Nucleus accumbens (tissue), 56 donors: ENCODE measurements at places on chromosomes 7 and 10.

GRCh38 chr10:34643620-34644019 is 171.5 kb downstream of the PARD3 start:
- DNase-seq, result no peak

- no peak for DNase-seq
These were observed 17.5 kb upstream of the NOM1 start for GRCh38 chr7:156932006-156932405.

DNA sequence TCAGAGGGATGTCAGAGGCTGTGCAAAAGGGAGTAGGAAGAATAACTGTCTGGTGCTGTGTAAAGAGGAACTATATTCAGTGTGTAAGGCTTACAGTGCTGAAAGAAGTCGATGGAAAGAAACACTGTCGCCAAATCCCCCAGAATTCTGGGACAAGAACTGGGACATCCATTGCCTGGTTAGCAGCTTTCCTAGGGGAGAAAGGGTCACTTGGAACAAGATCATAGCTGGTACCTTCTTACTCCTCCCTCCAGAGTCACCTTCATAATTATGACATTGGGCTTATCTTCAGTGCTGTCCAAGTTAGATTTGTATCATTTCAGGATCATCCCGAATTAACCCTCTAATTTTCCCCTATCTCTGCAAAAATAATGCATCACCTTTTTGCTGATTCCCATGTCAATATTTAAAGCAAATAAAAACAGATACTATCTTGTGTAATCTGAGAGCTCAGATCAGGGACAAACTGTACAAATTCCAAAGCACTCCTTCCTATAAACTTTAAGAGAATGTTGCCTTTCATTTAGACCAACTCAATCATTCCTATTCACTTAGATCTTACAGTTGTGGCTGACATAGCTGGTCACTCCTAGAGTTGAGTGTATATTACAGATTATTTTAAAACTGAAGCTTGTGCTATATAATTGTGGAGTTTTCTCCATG is 96.5 kb downstream of the DNAH11 start:
- DNase-seq, result no peak

- no peak for DNase-seq
These were observed 77.2 kb downstream of the C7orf25 start for GRCh38 chr7:42834676-42835075.

- no peak for DNase-seq
These were observed 7.7 kb downstream of the VWA2 start for GRCh38 chr10:114246679-114247305.

GRCh38 chr7:158617737-158618128 is 30.1 kb upstream of the PTPRN2 start:
- DNase-seq, result no peak

- no peak for DNase-seq
These were observed 18.6 kb upstream of the IFIT2 start for GRCh38 chr10:89283025-89283935.

- DNase-seq, result no peak
These were observed 106.9 kb upstream of the C7orf33 start for GRCh38 chr7:148483515-148484308.

- no peak for DNase-seq
These were observed 42.6 kb upstream of the DLG5 start for GRCh38 chr10:77969114-77969513.

DNA sequence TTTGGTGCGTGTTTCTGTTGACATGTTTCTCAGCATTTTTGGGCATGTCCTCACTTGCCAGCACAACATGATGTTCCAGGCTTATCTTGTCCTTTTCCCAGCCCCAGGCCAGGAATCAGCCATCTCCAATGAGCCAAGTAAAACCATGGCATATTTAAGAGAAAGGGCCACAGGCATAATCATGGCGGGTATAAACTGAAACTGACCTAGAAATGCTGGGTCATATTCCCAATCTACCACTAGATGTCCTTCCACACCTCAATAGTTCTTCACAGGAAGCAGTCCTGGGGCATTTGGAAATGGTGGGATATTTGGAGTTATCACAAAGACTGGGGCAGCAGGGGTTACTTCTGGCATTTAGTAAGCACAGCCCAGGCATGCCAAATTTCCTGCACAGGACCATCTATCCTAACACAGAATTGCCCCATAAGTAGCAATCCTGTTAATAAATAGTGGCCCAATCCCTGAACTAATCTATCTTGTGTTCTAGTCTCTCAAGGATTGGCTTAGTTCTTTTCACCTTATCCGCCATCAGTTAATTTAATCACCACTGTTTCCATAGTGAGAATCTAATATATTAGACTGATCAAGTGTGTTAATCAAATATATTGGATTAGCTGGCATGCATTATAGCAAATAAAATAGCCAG is 101.6 kb downstream of the NPSR1 start:
- no peak for DNase-seq

DNA sequence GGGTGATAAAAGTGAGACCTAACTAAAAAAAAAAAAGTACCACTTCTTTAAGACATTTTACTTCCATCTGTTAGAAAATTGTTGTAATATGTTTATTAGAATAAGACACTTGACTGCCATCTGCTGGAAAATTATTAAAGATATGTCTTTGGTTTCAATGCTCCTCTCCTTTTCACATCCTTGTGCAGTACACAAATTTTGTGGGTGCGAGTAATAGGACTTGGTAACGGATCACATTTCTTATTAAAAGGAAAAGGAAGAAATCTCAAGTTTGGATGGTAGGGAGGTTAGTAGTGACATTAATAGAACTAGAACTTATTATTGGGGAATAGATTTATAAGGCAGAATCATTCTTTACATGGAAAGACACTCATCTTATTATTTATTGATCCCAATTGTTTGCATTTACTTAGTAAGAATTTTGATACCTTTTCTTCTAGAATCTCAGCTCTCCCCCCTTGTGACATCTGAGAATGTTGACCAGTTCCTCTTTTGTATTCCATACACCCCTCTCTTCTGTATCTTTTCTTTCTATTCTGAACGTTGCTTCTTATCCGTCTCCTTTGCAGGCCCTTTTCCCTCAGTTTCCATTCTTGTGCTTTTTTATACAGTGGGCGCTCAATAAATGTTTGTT is 43.0 kb upstream of the RPA3 start:
- DNase-seq, result no peak

DNA sequence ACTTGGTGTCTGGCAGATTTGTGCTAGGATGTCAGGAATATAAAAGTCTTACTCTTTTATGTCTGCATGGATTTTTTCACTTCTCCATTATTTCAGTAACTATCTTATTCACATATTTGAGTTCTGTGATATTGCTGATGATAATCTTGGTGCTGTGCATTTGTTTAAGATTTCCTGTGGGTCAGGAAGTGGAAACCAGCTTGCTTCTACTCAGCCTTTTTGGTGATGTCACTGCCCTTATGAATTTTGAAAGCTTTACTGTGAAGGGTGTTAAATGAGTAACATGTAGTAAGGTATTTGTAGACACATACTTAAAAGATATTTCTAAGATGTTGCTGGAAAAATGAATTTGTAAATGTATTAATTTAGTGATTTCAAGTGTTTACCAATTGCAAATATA is 69.5 kb upstream of the VOPP1 start:
- DNase-seq, result no peak

- DNase-seq, result no peak
These were observed 84.5 kb downstream of the ATXN7L1 start for GRCh38 chr7:105791926-105792325.

GRCh38 chr7:123410273-123410904 is 124.0 kb downstream of the IQUB start:
- DNase-seq, result no peak

GRCh38 chr7:1758028-1758858 is 88.2 kb downstream of the ELFN1 start:
- DNase-seq, result no peak

GRCh38 chr7:119825091-119825655 is 447.8 kb upstream of the KCND2 start:
- no peak for DNase-seq

GRCh38 chr7:134083766-134084487 is 43.2 kb upstream of the LRGUK start:
- no peak for DNase-seq

GRCh38 chr10:131803860-131804425 is 96.9 kb upstream of the PPP2R2D start:
- no peak for DNase-seq

GRCh38 chr10:89164080-89164479 is 43.0 kb downstream of the CH25H start:
- DNase-seq, result no peak

DNA sequence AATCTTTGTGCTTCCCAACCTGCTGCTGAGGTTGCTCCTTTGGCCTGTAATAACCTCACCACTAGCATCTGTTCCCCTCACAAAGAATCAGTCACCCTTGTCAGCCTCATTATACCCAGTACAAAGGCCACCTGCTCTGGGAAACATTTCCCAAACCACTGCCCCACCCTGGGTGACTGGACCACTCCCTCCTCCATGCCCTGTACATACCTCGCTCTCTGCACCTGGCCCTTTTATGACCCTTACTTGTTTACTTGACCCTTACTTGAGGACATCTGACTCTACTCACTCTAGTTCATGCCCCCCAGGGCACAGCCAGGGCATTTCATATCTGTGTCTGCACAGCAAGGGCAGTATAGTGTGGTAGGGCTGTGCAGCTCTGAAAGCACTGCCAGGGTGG is 21.4 kb upstream of the AOC1 start:
- no peak for DNase-seq

GRCh38 chr7:157224627-157225026 is 85.9 kb downstream of the UBE3C start:
- no peak for DNase-seq

- no peak for DNase-seq
These were observed 123.7 kb upstream of the ADAM12 start for GRCh38 chr10:126511917-126512479.

DNA sequence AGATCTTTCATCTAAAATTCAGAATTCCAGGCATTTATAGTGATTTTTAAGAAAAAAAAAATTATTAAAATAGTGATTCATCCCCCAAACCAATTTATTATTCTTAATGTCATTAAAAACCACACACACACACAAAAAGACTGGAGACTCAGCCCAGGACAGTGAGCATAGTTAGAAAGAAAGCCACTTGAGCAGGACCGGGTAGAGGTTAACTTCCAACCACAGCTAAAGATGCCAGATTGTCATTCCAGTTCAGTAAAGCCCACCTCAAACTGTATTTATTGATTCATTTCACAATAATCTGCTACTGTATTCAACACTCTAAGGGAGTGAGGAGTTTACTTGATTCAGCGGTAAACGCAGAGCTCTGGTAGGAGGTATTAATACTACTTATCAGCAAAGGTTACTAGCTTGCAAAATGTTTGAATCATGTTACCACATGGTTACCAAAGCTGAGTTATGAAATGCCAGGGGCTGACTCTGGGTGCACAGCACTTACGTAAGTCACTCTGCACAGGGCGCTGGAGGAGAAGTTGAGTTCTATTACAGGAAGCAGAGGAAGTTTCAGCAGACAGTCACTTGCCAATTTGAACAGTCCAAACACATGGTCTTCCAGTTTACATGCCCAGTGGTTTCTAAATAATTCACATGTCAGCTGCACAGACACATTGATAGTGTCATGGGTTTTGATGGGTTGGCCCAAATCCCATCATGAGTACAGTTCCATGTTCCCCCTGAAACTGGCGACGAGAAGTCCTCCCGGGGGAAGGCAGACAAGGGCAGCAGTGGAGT is 64.6 kb downstream of the KLF6 start:
- DNase-seq, result peak; percentile 13

DNA sequence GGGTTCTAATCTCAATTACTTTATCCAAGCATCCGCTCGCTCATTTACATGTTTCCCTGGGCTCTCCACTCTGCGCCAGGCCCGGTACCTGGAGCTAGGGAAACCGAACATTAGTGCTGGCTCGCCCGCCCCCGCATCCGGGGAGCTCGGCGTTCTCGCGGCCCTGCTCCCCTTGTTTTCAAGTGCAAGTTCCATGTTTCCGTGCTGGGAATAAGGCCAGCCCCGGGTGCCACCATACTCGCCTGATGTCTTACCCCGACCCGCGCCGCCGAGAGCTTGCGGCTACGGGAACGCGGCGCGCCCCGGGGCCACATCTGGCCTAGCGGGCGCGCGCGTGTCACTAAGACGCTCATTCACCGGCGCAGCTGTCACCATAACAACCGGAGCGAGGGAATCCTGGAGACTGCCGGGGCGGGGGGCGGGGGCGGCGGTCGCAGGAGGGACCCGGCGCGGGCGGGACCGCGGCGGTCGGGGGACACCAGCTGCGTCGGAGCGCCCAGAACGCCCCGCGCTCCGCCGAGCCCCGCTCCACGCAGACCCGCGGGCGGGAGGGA is at the start of gene NEURL1:
NEURL1 (plus strand) TSS at position 344 of the 554 bp plus-strand sequence. CDS start 683 bp downstream, outside the sequence.
- DNase-seq, result peak; percentile 19

DNA sequence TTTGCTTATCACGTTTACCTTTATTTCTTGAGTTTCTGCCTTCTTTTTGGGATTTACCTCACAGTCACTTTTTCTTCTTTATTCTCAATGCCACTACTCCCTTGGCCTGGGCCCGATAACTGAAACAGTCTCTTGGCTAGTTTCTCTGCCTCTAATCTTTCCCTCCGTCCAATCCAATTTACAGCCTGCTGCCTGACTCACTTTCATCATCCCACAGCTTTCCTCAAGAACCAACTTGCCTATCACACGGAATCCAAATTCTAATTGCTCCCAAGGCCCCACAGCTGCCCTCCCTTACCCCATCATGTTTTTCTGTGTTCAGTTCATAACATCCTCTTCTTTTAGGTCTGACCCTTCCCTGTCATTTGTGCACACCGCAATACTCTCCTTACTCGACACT is 121.4 kb downstream of the HIPK2 start:
- no peak for DNase-seq

DNA sequence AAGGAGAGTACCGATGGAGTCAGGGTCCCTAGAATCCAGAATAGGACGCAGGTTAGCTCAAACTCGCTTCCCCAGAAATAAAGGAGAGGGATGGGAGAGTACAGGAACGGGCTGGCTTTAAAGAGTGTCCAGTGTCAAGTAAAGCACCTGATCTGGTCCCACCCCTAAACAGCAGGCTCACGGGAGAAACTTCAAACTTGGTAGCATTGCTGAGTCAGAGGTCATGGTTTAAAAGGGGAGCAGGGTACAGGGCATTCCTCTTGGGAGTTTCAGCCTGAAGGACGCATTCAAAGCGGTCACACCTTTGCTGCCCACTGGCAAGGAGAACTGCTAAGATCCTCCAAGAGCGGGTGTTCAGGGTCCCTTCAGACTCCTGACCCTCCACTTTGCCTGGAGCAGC is 140.7 kb downstream of the GLI3 start:
- DNase-seq, result no peak

- no peak for DNase-seq
These were observed 320.0 kb downstream of the ZNF716 start for GRCh38 chr7:57769958-57770357.

- DNase-seq, result no peak
These were observed 21.0 kb upstream of the AGMO start for GRCh38 chr7:15582773-15583172.

- no peak for DNase-seq
These were observed 5.1 kb downstream of the LRRC72 start for GRCh38 chr7:16531707-16532106.

DNA sequence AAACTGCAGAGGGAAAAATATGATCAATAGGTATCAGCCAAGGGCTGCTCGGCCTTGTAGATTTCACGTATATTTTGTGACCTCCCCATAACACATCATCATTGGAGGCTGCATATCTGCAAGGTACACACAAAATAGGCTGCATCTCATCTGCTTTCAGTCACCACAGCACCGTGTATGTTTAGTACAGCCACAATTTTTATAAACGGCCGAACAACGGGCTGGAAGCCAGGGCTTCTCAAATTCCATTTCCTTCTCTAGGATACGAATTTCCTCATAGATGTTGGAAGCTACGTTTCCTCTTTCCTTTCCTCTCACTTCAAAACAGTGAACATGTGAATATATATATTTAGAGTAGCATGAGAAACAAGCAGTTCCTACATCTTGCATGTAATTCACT is 20.2 kb upstream of the FOXK1 start:
- no peak for DNase-seq

- no peak for DNase-seq
These were observed 55.2 kb upstream of the WNT16 start for GRCh38 chr7:121273467-121274167.
